ENCODE measurements at places on chromosomes 5 and 9. TPM values are rescaled to one million over a fixed set of nuclear protein-coding genes. Genes with fewer than 3 reads are reported as not detected.
A peak's percentile ranks its signal among the peaks of the same experiment; 100 is the strongest.

DNA sequence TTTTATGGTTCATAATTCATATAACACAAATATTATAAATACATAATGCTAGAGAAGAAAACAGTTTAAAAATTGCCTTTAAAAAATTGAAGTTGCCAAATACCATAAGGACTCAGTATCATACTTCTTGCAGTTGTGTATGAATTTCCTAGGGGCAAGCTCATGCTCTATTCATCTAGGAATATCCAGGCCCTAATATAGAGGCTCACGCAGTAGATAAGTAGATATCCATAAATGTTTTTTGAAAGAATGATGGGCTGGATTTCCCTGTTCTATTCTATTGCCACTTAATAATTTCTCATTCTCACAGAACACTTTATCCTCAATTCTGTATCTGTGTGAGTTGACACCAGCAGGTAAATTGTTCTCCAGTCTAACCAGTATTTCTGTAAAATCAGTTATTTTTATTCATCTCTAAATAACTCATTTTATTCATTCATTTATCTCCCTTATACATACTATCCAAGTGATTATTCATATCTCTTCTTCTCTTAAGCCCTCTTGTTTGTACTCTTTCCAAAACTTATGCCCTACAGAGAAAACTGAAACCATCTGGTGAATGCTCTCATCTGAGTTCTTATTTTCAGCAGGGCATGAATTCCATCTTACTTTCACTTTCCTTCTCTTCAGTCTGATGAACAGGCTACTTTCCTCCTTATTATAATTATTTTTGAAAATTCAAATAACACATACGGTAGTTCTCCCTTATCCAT is 97.1 kb downstream of the SLC44A1 start:
- no peaks in the 10 kb centered on the region for H3K27me3 ChIP-seq
- H3K4me1 ChIP-seq, result peaks cover 13% of the 10 kb centered on the region
- no peak overlapping the region for H3K27ac ChIP-seq
- no peak for DNase-seq
- H3K4me3 ChIP-seq, result peak overlapping the region; percentile 52

- H3K4me3 ChIP-seq, result no peak overlapping the region
- peaks cover 3% of the 10 kb centered on the region for H3K4me1 ChIP-seq
- no peak for DNase-seq
- H3K36me3 ChIP-seq, result no peaks in the 10 kb centered on the region
Observed at GRCh38 chr9:14159440-14160216, 154.3 kb downstream of the NFIB start.

The SAXO1 gene
- polyA plus RNA-seq, result 0.24 TPM

GRCh38 chr5:82356021-82356420 is 77.9 kb upstream of the RPS23 start:
- H3K36me3 ChIP-seq, result no peaks in the 10 kb centered on the region
- no peaks in the 10 kb centered on the region for H3K27me3 ChIP-seq
- H3K27ac ChIP-seq, result peak overlapping the region; percentile 81
- no peak for DNase-seq
- H3K4me1 ChIP-seq, result peaks cover 42% of the 10 kb centered on the region

The IL13 gene
- 0.32 TPM for polyA plus RNA-seq

GRCh38 chr9:116238225-116238624 is 84.6 kb downstream of the PAPPA start:
- no peak overlapping the region for H3K27ac ChIP-seq
- no peaks in the 10 kb centered on the region for H3K27me3 ChIP-seq
- no peaks in the 10 kb centered on the region for H3K36me3 ChIP-seq
- H3K4me1 ChIP-seq, result no peaks in the 10 kb centered on the region
- no peak for DNase-seq

The SPINK13 gene
- 5.7 TPM for polyA plus RNA-seq

GRCh38 chr5:130237721-130238120 is 333.5 kb downstream of the CHSY3 start:
- no peak for DNase-seq
- no peaks in the 10 kb centered on the region for H3K27me3 ChIP-seq
- H3K36me3 ChIP-seq, result no peaks in the 10 kb centered on the region
- H3K4me1 ChIP-seq, result no peaks in the 10 kb centered on the region

DNA sequence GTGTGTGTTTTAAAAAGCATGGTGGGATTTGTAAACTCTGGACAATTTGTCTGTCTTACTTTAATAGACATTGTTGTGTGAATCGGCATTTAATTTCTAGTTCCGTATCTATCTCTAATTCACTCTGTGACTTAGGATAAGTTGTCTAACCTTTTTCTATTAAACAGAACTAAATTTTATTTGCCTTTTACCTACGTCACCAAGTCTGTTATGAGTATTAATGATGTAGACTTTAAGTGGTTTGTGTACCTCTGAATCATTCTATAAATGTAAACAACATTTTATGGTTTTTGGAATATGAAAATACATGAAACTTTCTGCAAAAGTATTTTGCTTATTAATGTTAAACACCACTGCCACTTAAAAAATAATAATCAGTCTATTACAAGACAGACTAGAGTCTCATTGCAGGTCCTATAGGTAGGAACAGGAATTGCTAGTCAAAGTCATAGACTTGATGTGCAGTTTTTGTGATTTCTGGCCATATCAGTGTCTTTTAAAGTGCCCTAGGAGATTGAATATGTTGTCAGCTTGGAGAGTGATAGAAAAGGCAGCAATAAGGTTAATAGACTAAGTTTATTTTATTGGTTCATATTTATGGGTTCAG is 5.6 kb downstream of the RBM27 start:
- no peaks in the 10 kb centered on the region for H3K27me3 ChIP-seq
- H3K4me1 ChIP-seq, result peaks cover 56% of the 10 kb centered on the region
- no peak overlapping the region for H3K4me3 ChIP-seq
- H3K36me3 ChIP-seq, result no peaks in the 10 kb centered on the region
- H3K27ac ChIP-seq, result no peak overlapping the region

The PCDHA5 gene
- 0.24 TPM for polyA plus RNA-seq

DNA sequence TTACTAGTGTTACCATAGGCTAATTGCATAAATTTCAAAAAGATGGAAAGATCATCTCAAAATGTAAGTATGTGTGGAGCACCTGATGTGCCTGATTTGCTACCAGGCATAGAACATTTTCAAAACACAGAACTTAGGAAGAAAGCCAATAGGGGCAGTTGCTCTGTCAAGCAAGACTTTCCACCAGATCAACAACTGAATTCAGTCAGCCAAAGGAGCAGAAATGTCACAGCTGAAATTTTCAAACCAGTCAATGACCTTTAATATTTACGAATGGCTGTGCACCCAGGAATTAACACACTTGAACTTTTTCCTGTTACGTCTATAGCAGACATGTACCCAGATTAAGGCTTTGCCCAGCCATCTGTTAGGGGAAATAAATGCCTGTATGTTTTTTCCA is 452.8 kb upstream of the PTGER4 start:
- H3K27me3 ChIP-seq, result no peaks in the 10 kb centered on the region
- no peak for DNase-seq
- no peaks in the 10 kb centered on the region for H3K36me3 ChIP-seq
- H3K4me1 ChIP-seq, result no peaks in the 10 kb centered on the region
- no peak overlapping the region for H3K4me3 ChIP-seq

- no peak overlapping the region for H3K4me3 ChIP-seq
- no peak overlapping the region for H3K27ac ChIP-seq
- no peaks in the 10 kb centered on the region for H3K4me1 ChIP-seq
- peak; percentile 9 for DNase-seq
- H3K27me3 ChIP-seq, result no peaks in the 10 kb centered on the region
Observed at GRCh38 chr5:1726956-1727355, 72.7 kb downstream of the MRPL36 start.

- H3K27ac ChIP-seq, result no peak overlapping the region
- no peaks in the 10 kb centered on the region for H3K27me3 ChIP-seq
Observed at GRCh38 chr9:70427161-70427945, 12.9 kb upstream of the KLF9 start.

- H3K27ac ChIP-seq, result no peak overlapping the region
- no peak overlapping the region for H3K4me3 ChIP-seq
- H3K36me3 ChIP-seq, result no peaks in the 10 kb centered on the region
- no peaks in the 10 kb centered on the region for H3K27me3 ChIP-seq
- peak; percentile 35 for DNase-seq
Observed at GRCh38 chr9:138011951-138012500, 134.4 kb downstream of the CACNA1B start.

The SLC23A1 gene
- polyA plus RNA-seq, result not detected

DNA sequence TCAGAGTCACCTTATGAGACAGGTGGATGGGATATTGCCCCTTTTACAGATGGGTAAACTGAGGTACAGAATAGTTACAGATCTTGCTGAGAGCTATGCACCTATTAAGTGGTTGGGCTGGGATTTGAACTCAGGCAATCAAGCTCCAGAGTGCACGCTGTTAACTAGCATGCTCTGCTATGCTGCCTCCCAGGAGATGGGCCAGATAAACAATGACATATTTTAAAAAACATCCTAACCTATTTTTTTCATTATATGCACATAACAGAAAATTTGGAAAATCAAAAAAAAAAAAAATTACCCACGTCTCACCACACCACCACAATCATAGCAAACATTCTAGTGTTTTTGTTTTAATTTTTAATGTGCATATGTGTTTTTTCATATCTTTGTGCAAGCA is 123.4 kb upstream of the STC2 start:
- no peak overlapping the region for H3K4me3 ChIP-seq
- H3K36me3 ChIP-seq, result no peaks in the 10 kb centered on the region
- DNase-seq, result no peak

GRCh38 chr5:83026930-83027687 is 50.1 kb downstream of the TMEM167A start:
- no peak for DNase-seq
- H3K27me3 ChIP-seq, result no peaks in the 10 kb centered on the region
- no peaks in the 10 kb centered on the region for H3K4me1 ChIP-seq
- H3K27ac ChIP-seq, result no peak overlapping the region
- H3K4me3 ChIP-seq, result no peak overlapping the region

GRCh38 chr5:140696891-140697492 is 3.3 kb upstream of the ZMAT2 start:
- peaks cover 66% of the 10 kb centered on the region for H3K36me3 ChIP-seq
- no peaks in the 10 kb centered on the region for H3K27me3 ChIP-seq
- no peak overlapping the region for H3K27ac ChIP-seq
- peaks cover 20% of the 10 kb centered on the region for H3K4me1 ChIP-seq

GRCh38 chr5:89435347-89435746 is 552.4 kb upstream of the MEF2C start:
- H3K4me1 ChIP-seq, result no peaks in the 10 kb centered on the region
- H3K4me3 ChIP-seq, result no peak overlapping the region
- H3K36me3 ChIP-seq, result no peaks in the 10 kb centered on the region
- no peak for DNase-seq
- no peaks in the 10 kb centered on the region for H3K27me3 ChIP-seq

The RFESD gene
- polyA plus RNA-seq, result 1.9 TPM

DNA sequence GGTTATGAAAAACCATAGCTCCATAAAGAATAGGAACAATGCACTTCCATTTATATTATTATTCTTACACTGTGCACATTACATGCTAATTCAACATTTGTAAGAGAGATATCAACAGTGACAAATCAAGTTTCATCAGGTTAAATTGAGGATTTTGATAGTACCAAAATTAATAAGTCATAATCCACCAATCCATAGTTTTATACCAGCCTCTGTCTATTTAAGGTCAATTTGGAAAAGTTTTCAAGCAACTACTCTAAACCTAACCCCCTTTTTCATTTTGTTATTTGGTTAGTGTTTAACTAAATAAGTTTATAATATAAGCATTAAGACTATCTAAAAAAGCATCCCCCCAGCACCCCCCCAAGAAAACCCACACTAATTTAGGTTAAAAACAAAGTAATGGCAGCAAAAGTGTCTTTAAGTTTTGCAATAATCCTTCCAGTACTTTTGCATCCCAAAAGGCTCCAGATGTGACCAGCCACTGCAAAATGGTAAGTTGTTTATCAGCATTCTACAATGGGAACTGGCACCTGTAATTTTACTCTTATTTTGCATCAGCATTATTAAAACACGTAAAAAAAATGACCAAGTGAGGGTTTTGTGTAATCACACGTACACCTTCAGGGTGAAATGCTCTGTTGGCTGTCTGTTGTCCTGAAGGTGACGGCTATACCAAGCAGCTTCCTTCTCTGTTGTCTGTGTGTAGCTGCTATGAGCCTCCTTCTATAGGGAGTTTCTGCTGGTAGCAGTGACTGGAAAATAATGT is 36.8 kb upstream of the SSBP2 start:
- peaks cover 22% of the 10 kb centered on the region for H3K4me1 ChIP-seq
- no peaks in the 10 kb centered on the region for H3K36me3 ChIP-seq
- peak; percentile 74 for DNase-seq
- peak overlapping the region; percentile 5 for H3K27ac ChIP-seq
- no peaks in the 10 kb centered on the region for H3K27me3 ChIP-seq

DNA sequence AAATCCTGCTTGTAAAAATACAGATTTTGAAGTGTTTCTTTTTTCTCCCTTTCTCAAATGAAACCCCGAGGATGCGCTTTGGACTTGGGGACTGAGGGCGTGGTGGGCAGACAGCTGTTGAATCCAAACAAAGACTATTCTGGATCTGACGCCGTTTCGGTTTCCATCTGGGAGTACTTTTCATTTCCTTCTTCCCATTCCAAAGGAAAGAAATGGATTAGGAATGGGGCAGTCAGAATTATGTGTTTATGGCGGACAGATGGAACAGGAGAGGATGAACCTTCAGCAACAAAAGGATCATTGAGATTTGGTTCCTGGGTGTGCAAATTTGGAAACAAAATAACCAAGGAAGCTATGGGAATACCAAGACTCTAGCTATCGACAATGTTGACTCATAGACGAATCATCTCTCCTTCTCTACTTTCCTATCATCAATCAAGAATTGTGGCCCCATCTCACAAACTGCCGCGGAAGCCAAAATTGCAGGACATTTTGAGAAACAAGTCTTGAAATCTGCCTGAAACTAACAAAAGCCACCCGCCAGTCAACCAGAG is 300.6 kb downstream of the PARP8 start:
- peaks cover 16% of the 10 kb centered on the region for H3K4me1 ChIP-seq
- no peak for DNase-seq
- peak overlapping the region; percentile 34 for H3K27ac ChIP-seq
- H3K4me3 ChIP-seq, result no peak overlapping the region
- H3K36me3 ChIP-seq, result no peaks in the 10 kb centered on the region

DNA sequence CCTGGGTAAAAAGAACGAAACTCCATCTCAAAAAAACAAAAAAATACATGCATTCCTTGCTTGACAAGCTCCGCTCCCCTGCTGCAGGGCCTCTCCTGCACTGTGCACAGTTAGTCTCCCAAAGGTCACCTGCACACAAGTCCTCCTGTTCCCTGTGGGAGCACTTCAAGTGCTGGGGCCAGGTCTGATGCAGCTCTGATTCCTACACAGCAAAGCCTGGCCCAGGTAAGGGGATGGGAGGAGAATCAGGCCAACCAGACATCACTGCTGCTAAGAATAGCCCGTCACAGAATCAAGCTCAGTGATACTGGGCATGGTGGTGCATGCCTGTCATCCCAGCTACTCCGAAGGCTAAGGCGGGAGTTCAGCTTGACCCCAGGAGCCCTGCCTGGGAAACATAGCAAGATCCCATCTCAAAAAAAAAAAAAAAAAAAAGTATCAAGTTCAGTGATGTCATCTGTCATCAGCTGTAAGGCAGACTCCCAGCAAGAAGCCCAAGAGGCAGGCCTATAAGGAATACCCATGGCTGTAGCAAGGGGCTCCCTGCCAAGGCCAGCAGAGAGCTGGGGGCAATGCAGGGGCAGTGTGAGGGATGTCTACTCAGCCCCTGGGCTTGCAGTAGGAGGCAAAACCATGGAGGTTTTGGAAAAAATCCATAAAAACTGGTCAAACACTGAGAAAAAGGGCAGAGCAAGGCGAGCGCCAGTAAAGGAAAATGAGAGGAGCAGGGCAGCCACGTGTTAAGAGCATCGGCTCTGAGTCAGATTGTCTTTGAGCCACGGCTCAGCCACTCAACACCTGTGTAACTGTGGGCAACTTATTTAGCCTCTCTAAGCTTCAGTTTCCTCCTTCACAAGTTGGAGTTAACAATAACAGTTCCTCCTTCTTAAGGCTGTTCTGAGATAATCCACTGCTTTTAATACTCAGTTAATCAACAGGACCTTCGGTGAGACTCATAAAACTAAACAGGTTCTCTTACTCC is 3.2 kb downstream of the TPM2 start:
- no peak for DNase-seq
- H3K4me3 ChIP-seq, result no peak overlapping the region
- H3K4me1 ChIP-seq, result peaks cover 24% of the 10 kb centered on the region
- no peaks in the 10 kb centered on the region for H3K27me3 ChIP-seq
- peaks cover 34% of the 10 kb centered on the region for H3K36me3 ChIP-seq

Measured in adrenal gland (tissue), 19 donors.